ENCODE measurements at places on chromosomes 2 and 18.

GRCh38 chr2:120182019-120182560 is 41.1 kb downstream of the TMEM185B start:
- no peak for DNase-seq

GRCh38 chr2:237519506-237520245 is 32.6 kb downstream of the MLPH start:
- DNase-seq, result no peak

- DNase-seq, result no peak
Observed at GRCh38 chr2:150332383-150332782, 155.1 kb downstream of the RND3 start.

DNA sequence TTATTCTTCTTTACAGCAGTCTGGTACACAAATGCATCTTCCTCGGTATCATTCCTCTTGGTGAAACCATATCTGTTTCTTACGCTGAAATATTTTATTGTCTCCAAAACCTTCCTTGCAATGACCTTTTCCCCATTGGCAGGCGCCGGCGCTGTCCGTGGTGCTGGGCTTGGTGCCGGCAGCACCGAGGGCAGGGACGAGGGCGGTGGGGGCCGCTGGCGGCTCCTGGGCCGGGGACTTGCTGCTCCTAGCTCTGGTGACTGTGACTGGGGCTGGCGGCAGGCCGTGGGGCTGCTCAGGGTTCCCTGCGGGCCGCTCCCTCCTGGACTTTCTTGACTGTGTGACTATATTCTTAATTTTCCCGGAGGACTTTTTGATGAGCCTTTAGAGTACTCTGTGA is 72.5 kb downstream of the GPR39 start:
- DNase-seq, result no peak

- DNase-seq, result no peak
Observed at GRCh38 chr18:63890950-63891304, 3.4 kb downstream of the SERPINB2 start.

DNA sequence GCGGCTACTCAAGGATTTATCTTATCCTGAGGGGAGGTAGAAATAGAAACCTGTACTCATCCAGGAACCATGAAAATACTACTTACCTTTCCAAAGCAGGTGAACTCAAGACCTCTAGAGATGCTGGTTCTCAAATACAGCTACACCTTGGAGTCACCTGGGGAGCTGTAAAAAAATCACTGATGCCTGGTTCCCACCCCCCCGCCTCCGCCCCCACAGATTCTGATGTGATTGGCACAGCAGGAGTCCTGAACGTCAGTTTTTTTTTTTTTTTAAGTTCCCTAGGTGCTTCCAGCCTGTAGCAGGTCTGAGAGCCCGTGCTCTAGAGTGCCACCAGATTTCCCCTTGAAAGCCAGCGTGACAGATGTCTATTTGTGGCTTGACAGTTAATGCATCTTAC is 113.6 kb downstream of the MRO start:
- DNase-seq, result no peak

DNA sequence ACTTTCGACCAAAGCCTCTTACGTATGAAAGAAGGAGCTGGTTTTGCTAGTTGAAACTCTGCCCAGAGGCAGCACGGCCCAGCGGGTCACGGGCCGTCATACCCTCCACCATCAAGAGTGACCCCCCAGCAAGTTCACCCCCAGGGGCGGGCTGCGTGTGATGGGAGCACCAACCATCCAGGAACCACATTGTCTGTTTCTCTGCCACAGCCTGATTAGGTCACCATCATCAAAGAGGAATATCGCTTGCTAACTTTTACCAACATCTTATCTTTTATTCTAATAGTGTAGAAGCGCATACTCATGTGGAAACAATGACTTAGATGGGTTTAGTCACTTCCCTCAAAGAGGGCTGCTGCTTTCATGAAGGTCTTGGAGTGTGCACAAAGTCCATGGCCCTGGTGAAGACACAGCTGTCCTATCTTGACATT is 116.6 kb upstream of the SMIM21 start:
- no peak for DNase-seq

DNA sequence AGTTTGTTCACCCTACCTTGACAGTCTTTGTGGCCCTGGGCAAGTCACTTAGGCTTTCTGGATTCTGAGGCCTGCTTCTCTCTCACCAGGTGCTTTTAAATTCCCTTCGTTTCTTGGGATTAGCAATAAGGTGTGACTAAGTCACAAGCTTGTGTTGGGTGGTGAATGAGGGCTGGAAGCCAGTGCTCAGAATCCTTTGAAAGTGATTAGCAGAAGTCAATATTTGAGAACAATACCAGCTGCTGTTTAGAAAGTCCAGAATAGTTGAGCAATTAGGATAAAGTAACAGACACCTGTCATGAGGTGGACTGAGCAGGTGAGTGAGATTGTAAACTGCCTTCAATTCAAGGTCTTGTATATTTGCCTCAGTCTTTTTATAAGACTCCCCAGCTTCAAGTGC is 19.3 kb upstream of the MGAT5 start:
- no peak for DNase-seq

GRCh38 chr2:188399159-188399558 is 107.5 kb downstream of the GULP1 start:
- no peak for DNase-seq

- DNase-seq, result no peak
Observed at GRCh38 chr18:54551590-54551989, 39.5 kb upstream of the DYNAP start.

DNA sequence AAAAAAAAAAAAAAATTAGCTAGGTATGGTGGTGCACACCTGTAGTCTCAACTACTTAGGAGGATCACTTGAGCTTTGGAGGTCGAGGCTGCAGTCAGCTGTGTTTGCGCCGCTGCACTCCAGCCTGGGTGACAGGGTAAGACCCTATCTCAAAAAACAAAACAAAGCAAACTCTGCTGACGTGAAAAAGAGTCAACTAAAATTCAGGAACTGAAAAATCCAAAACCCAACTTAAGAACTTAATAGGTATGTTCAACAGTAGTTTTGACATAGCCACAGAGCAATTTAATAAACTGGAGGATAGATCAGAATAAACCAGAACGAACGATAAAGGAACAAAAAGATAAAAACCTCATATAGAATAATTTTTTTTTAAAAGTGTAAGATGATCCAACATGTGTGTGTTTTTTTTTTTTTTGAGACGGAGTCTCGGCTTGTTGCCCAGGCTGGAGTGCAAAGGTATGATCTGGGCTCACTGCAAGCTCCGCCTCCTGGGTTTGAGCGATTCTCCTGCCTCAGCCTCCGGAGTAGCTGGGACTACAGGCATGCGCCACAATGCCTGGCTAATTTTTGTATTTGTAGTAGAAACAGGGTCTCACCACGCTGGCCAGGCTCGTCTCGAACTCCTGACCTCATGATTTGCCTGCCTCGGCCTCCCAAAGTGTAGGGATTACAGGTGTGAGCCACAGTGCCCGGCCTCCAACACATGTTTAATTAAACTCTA is 4.3 kb upstream of the ZNF236 start:
- DNase-seq, result no peak

GRCh38 chr2:218995972-218996711 is 2.9 kb upstream of the CRYBA2 start:
- peak; percentile 64 for DNase-seq

- DNase-seq, result no peak
Observed at GRCh38 chr2:233772583-233772982, 5.5 kb upstream of the MROH2A start.

DNA sequence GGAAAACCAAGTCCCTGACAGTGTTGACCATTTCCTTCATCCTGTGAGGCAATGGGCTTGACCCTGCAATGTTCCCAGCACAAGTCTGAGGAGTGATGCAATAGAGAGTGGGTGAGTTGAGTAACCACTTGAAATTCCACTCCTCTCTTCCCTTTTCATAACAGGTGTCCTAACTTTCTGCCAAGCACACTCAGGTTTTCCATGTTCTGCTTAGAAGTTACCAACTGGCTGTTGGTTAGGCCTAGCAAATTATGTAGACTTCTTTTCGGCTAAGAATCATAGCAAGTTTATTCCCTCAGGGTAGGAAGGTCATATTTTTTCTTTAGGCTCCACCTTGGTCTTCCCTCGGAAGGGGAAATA is 11.5 kb downstream of the GNLY start:
- DNase-seq, result no peak

DNA sequence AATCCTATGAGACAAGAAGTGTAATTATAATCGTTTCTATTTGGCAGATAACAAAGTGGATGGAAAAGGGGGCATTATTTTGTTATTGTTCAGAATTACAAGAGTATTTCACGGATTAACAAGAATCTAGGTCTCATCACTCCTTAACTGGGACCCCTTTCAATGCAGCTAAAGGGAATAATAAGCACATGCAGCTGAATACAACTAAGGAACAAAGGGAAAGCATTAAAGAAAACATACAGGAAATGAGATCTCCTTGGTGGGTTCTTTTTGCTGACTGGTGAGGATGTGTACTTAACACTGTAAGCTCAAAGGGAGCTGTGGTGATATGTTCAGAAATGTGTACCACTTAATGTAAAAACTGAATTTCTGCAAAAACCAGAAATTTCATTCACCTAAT is 140.5 kb upstream of the WDSUB1 start:
- no peak for DNase-seq

DNA sequence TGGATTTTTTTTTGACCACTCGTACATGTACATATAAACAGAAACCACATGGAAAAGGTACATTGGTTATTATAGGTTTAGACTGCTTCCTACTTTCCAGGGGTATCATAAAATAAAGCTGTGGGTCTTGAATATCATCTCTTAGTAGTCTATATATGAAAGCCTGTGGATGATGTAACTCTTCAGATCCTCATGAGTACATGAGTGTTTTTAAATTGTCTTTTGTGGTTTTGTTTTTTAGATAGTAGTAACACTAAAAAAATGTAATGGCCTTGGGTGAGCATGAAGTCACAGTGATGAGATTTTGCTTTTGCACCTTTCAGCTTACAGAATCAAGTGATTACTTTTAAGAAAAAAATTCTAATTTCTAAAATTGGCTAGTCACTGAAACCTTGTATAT is 80.2 kb downstream of the RAB3GAP1 start:
- DNase-seq, result no peak

- DNase-seq, result no peak
Observed at GRCh38 chr2:64400733-64401528, 53.0 kb upstream of the LGALSL start.

DNA sequence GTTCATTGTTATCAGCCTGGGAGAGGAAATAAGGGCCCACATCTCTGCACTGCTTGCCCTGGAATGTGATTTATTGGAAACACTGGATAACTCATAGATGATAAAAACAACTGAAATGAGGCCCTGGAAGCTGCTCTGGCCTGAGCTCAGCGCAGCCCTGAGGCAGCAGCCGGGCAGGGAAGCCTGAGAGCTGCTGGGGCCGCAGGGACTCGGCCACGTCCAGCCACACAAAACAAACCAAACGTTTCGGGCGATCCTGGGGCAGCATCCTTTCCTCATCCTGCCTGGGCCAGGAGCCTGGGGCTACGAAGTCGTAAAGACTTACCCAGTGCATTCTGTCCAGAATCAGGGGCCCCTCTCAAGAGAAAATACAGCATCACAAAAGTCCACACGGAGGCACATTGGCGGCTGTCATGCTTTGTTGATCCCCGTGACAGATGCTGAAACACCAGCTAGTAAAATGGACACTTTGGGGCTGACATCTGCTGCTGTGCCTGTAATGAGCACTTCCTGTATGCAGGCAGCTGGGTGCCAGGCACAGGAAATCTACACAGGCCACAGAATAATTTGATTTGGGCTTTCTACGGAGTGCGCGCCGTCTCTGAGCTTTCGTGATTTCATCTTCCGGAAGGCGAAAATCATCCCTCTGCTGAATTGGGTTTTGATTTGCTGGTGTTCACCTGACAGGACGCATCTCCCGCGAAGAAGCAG is 250.6 kb downstream of the EIPR1 start:
- no peak for DNase-seq

GRCh38 chr18:61931654-61932379 is 39.0 kb upstream of the RNF152 start:
- no peak for DNase-seq

DNA sequence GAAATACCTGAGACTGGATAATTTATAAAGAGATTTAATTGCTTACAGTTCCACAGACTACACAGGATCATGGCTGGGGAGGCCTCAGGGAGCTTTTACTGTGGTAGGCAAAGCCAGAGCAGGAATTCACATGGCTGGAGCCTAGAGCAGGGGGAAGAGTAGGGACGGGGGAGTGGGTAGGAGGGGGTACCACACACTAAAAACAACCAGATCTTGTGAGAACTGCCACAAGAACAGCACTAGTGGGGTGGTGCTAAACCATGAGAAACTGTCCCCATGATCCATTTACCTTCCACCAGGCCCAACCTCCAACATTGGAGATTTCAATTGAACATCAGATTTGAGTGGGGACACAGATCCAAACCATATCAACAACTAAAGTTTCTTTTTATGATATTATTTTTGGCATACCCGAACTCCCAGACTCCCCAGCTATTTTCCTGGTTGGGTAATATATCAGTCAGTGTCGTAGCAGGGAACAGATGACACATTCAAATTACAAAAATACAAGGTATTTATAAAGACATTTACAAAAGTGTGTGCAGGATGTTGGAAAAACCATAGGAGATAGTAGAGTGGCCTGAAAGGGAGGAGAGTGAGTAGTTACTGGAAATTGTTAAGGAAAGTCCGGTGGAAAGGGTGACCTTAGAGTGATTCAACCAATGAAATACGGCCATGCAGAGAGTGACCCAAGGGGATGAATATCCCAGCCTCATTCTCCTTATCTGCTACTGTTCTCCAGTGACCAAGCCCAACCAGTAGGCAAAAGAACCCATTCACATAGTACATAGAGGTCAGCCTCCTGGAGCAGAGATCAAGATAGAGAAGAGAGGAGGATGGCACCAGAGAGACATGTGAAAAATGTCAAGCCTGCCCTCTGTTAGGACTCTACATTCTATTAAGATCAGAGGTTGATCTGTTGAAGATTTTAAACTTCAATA is 8.8 kb downstream of the RPL37A start:
- no peak for DNase-seq

DNA sequence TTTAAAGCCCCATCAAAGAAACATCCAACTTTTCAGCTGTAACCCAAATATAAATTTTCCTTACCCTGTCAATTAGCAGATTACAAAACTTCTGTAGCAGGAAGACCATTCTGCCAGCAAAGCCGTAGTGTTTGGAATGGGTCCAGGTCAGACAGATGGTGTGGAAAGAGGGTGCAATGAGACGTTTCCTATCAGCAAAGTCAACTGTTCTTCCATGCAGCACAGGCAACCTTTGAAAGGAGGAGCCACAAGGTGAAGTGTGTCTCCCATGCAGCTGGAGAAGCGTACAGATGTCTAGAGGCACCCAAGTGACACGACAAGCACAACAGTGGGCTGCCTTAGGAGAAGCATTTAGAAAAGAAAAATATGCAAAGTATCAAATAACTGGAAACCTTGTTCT is 83.7 kb downstream of the SP3 start:
- no peak for DNase-seq

DNA sequence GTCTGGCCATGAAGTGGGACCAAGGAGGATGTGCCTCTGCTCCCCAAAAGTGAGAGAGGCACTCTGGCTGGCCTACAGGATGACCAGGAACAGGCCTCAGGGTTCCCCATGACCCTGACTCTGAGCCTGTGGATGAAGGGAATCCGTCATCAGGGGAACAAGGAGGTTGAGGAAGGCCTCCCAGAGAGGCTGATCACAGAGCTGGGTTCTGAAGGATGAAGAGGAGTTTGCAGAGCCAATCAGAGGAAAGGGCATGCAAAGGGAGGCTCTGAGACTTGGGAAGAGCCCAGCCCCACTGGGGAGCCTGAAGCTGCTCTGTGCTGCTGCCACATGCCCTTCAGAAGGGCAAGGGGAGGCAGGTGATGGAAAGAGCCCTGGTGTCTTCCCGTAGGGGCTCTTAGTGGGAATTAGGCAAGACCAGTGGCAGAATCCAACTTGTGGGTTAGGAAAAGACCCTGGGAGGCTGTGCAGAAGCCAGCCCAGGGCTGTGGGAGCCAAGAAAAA is 141.3 kb upstream of the ID2 start:
- no peak for DNase-seq

- no peak for DNase-seq
Observed at GRCh38 chr2:203143391-203143790, 95.4 kb upstream of the CYP20A1 start.

Data from CMK (cell line).